ENCODE measurements at places on chromosomes 7 and 10.

GRCh38 chr10:124116771-124117510 lies 23.5 kb upstream of the CHST15 start:
- DNase-seq, result no peak

DNA sequence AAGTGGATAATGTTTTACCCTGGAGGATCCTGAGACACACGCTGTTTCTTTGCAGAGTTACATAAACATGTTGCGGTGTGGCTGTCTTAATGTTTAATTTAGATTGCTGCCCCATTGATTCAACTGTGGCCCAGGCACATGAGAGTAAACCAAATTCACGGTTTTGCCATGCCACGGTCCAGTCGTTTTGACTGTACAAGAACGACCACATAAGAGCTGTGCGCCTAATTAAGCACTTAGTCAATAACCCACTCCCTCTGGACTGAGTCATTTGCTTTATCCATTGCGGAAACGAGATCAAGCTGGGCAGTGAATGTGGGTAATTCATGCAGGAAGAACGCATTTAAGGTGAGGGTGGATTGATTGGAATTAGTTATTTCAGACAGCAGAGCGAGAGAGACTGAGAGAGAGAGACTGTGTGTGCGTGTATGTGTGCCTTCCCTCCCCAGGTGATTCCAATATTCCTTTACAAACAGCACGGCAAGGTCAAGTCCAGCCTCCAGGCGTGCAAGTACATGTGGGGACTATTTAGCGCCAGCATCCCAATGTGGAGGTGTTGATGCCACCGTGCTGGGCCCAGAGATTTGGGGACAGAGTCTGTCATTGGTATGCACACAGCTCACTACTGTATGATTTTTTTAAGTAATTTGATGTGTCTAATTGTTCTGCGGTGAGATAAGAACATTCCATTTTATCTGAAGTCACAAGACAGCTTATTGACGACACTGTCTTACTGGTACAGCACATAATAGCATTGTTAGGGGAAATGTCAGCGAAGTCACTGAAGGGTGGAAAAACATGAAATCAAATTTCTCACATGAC lies 8.4 kb upstream of the TEX36 start:
- no peak for DNase-seq

- no peak for DNase-seq
These were observed at the start of gene SLC13A4 for GRCh38 chr7:135728136-135728669. SLC13A4 (minus strand) TSS chr7:135728186; CDS start chr7:135727496, 690 bp downstream.

- DNase-seq, result no peak
These were observed 73.9 kb upstream of the PTN start for GRCh38 chr7:137417464-137417863.

- no peak for DNase-seq
These were observed 5.1 kb downstream of the RRP12 start for GRCh38 chr10:97396056-97396455.

GRCh38 chr10:93580828-93581227 lies 14.4 kb downstream of the FFAR4 start:
- DNase-seq, result no peak

- no peak for DNase-seq
These were observed 27.4 kb upstream of the CCDC7 start for GRCh38 chr10:32418572-32418971.
